ENCODE measurements at places on chromosomes 11 and 22.

DNA sequence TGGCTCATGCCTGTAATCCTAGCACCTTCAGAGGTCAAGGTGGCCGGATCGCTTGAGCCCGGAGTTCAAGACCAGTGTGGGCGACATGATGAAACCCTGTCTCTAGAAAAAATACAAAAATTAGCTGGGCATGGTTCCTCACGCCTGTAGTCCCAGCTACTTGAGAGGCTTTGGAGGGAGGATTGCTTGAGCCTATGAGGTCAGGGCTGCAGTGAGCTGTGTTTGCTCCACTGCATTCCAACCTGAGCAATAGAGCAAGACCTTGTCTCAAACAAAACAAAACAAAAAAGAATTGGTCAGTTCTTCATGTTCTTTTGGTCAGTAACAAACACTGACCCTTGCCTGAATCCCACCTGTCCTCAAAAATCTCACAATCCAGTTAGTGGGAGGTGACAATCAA lies 36.7 kb upstream of the VSTM5 start:
- DNase-seq = no peak

GRCh38 chr22:48719978-48720661 lies 1107.6 kb downstream of the BRD1 start:
- DNase-seq = no peak

GRCh38 chr11:75400146-75400865 lies 988 bp downstream of the RPS3 start:
- no peak for DNase-seq

DNA sequence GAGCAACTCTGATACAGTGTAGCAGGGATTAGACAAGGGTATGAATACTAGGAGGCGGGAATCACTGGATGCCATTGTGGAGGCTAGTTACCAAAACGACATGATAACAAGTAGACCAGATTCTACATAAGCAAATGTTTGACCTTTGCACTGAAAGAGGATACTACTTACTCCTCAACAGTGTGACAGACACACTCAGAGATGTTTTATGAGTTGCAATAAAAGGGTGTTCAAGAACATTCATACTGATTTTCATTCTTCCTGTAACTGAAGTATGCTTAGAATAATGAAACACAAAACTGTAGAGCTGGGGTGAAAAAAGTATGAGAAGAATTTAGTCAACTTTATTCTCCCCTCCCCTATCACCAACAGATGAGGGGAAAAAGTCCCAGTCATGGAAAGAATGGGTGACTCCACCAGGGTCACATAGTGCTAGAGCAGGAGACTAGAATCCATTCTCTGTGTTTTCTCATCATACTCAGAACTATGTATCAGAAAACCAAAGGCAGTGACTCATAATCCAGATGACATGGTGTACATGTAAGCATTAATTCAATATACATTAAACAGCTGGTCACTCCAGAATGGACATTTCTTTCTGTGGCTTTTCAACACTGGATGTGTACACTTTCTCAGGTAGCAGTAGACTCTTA lies 32.8 kb downstream of the ARHGAP20 start:
- no peak for DNase-seq

DNA sequence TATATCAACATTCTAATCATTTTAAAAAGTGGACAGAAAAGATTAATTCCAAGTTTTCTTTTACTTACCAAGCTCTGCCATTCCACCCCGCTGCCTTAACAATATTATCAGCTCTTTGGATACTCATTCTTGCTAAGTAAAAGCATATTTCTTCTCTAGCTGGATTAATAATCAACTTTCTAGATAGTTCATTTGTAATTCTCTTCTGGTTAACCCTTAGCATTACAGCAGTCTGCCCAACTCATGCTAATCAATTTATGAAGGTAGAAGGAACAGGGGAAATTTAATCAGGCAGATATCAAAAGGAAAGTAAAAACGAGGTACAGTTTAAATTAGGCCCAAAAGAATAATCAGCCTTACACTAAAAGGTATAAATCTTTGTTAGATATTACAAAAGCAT lies 41.0 kb upstream of the SOX6 start:
- no peak for DNase-seq
